ENCODE measurements at places on chromosomes 7 and 10.
A peak's percentile ranks its signal among the peaks of the same experiment; 100 is the strongest.

DNA sequence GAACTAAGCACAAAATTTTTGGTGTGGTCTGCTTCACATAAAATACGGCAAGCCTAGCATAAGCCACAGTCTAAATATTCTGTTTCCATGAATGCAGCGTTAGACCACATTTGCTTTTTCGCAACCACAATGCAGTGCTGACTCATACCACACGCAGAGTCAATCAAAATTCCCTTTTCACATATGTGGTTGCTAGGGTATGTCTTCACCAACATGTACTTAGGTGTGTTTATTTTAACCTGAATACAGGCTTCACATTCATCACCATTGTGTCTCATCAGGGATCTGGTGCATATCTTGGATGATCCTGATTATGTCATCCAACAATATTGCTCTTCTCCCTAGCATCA is 90.8 kb downstream of the CHN2 start:
- peak; percentile 11 for DNase-seq

DNA sequence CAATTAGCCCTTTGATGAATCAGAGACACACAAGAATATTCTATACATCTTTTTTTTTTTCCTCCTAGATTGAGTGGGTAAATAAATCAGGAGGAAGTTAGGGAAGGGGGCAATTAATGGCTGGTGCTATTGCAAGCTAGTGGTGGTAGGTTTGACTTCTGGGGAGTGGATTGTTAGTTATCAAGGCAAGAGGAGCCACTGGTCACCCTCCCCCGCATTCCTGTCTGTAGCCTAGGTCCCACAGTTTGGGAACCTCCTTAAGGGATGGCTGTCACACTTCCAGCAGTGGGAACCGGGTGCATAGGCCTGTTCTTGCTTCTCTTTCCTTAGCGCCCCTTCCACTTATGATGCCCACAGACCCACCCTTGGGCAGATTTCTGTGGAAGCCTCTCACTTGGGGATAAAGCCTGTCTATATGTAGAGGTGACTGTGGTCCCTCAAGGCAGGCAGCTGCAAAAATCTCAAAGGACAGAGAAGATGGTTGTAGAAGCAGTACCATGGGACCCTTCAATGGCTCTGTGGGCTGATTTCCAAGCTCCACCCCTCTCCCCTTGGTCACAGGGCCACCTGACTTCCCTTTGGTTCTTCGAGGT is 2.3 kb upstream of the ADCK2 start:
- DNase-seq: no peak

GRCh38 chr7:136163340-136163801 is 186.2 kb upstream of the MTPN start:
- no peak for DNase-seq

- no peak for DNase-seq
Measured at GRCh38 chr10:47079204-47079580, 168.0 kb downstream of the PTPN20 start.

DNA sequence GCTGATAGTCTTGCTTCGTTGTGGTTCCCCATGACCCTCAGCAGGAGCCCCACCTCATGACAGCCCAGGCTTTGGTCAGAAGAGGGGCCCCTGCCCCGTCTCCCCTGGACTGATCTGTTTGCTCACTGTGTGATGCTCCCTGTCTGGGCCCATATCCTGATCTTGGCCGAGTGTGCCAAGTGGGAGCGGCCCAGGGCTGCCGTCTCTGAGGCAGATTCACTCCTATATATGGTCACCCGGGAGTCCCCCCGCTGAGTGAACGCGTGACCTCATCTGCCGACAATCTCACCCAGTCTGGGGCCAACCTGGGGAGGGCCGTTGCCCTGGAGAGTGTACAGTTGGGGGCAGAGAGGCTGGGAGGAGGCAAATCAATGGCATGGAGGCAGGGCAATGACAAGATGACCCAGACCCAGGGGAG is 34.5 kb downstream of the PPIF start:
- DNase-seq: no peak

DNA sequence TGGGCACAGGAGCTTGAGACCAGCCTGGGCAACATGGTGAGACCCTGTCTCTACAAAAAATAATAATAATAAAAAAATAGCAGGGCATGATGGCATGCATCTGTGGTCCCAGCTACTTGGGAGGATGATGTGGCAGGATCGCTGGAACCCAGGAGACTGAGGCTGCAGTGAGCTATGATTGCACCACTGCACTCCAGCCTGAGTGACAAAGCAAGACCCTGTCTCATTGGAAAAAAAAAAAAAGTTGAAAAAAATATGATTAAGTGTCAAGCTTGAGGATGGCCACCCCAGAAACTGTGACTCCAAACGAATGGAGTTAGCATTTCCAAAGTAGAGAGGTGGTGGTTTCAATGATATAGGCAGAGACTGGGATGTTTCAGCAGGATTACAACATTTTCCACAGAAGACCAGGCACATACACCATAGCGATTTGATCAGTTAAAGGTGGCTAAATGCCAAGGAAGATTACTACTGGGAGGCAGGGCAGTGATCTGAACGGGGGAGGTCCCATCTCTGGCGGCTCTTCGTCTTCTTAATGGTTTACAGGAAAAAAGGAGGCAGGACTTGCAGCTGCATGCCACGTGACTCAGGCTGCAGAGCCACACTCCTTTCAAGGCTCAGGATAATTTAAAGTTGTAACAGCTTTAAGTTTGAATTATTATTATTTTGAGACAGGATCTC is 250.6 kb upstream of the GALNT17 start:
- no peak for DNase-seq

GRCh38 chr10:76298329-76298728 is 866.9 kb downstream of the LRMDA start:
- no peak for DNase-seq

- DNase-seq: no peak
Measured at GRCh38 chr10:7345717-7346116, 65.1 kb downstream of the SFMBT2 start.
